Activated naive CD4-positive, alpha-beta T cell (primary cell): ENCODE measurements at places on chromosomes 1 and 21.

- no peak for DNase-seq
These were observed 504 bp downstream of the H6PD start for GRCh38 chr1:9235096-9235459.

GRCh38 chr1:167293057-167293456, 72.4 kb downstream of the POU2F1 start:
- no peak for DNase-seq

- no peak for DNase-seq
These were observed at the start of gene PRKACB for GRCh38 chr1:84143796-84144565. Gene PRKACB, plus strand, starts transcription at chr1:84144271. Its CDS starts 91 bp downstream, at chr1:84144362.

GRCh38 chr1:87150143-87150542, 178.5 kb upstream of the LMO4 start:
- no peak for DNase-seq

GRCh38 chr1:89832496-89833127, 11.8 kb downstream of the LRRC8D start:
- no peak for DNase-seq

GRCh38 chr1:91527781-91528180, 27.1 kb downstream of the CDC7 start:
- DNase-seq, result no peak

- DNase-seq, result no peak
These were observed 235.7 kb upstream of the RAB4A start for GRCh38 chr1:229035054-229035747.

DNA sequence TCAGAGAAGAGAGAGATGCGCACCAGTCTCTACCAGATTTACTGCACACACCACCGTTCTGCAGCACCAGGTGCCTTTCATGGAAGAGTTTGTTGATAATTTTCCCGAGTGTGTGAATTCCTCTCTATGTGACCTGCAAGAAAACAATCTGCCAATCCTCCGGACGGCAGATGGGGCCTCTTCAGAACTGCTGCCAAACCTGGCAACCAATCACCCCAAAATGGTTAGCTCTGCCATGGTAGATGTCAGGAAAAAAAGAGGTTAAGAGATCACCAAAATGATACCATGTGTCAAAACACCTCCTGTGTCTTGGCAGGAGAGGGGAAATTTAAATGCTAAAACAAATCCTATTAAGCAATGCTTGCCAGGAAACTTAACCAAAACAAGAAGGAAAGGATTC, 96.5 kb downstream of the DAB1 start:
- DNase-seq, result no peak

DNA sequence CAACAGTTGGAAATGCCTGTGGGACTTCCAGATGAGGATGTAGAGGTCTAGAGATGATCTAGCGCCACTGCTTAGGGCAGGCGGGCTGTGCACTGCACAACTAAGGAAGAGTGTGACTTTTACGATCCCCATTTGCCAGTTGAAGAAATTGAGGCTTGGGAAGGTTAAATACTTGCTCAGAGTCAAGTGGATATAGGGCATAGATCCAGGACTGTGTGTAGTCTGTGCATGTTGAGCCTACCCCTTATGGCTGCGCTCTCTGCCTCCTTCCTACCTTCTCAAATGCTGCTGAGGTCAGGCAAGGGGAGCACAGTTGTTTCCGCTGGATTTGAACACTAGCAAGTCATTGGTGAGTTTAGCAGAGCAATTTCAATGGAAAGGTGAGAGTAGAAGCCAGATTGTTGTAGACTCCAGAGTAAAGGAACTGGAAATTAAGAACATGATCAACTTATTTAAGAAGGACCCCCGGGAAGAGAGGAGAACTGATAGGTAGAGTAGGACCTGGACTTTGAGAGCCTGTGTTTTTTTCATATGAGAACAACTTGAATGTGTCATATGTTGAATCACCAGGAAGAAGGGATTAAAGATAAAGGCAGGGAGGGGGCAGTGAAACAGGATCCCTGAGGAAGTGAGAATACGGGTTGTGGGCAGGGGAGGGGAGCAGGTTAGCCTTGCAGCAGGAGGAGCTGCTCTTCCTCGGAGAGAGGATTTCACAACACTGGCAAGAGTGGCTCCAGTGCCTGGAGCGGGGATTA, 2.7 kb downstream of the CAPN2 start:
- no peak for DNase-seq

GRCh38 chr1:68201546-68202238, 30.6 kb downstream of the WLS start:
- no peak for DNase-seq

DNA sequence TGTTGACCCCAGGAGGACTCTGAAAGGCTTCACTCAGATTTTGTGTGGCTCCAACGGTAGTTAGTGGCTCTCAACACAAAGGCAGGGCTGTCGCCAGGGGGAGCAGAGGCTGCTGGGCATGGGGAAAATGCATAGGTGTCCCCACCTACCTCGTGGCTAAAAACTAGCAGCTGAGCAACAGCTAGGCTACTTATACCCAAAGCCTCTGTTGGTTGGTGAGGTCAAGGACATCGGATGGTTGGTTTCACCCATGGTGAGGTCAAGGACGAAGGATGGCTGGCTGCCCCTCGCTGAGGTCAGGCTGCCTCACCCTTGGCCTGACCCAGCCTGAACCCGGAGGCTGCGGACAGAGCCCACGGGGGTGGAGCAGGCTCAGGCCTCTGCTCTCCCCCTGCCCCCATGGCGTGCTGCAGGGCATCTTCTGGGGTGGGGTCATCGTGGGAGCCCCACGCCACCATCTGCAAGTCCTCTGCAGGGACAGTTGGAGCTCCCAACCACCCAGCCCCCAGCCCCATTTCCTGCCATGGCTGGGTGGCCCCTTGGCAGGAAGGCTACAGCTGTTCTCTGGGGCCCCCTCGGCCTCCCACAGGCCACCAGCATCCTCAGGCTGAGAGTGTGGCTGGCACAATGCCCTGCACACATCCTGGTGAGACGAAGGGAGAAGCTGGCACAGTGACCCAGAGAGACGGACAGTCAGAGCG, 8.5 kb upstream of the GNB1 start:
- DNase-seq, result no peak

GRCh38 chr1:93829061-93829460, 49.9 kb downstream of the DNTTIP2 start:
- DNase-seq, result no peak

DNA sequence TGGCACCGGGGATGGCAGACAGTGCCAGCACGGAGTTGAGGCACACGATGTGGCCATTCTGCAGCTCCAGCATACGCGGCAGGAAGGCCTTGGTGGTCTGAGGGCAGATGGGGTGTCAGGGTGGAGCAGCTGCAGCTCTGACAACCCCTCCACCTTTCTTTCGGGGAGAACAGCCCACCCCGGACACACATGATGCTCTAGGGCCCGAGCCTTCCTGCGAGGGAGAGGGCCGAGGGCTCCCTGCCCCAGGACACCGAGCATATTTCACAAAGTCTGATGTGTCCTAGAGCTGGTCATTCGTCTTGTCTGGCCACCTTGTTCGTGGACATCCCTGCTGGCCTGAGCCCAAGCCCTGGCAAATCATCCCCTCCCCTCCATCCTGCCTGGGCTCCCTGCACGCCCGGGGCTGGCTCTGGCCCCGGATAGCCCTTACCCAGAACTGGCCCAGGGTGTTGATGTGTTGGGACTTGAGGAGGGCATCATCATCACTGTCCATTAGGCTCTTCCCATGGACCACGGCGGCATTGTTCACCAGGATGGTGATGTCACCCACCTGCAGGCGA, 39.1 kb downstream of the DHRS3 start:
- no peak for DNase-seq

- no peak for DNase-seq
These were observed 86.0 kb downstream of the NCAM2 start for GRCh38 chr21:21084179-21084578.

DNA sequence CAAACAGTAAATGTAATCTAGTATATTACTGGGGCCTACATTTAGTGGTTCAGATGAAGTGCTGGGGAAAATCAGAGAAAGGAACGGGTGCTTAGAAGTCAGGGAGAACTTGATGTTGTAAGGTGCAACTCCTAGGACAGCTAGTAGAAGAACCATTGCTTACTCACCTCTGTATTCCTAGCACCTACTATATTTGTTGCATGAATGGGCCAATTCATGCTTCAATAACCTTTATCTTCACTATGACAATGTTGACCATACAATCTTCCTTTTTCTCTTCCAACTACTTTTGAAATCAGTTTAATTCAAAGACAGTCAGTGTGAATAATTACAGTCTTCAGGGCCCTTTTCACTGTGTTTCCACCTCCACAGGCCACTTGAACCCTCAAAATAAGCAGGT, 125.0 kb upstream of the DMRTA2 start:
- DNase-seq, result no peak

GRCh38 chr1:6365047-6365446, 28.5 kb downstream of the ACOT7 start:
- DNase-seq, result peak; percentile 32

- DNase-seq, result peak; percentile 40
These were observed at the start of gene DENND2D for GRCh38 chr1:111199881-111200801. Gene DENND2D, minus strand, starts transcription at chr1:111200646. Its CDS starts 187 bp downstream, at chr1:111200459.

DNA sequence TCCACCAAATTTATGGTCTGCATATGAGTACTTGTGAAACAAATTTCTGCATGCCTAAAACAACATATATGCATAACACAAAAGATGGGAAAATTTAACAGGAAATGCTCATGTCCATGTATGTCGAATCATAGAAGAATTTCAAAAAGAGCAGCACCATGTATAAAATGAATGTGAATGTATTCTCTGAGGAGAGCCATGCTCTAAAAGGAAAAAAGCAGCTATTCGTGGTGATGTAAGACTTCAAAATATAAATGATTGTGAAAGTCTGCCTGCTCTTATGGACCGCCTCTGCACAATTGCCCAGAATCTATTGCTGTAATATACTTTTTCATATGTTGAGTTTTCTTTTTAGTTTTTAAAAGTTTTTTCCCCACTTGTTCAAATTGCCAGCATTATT, 66.8 kb downstream of the EPB41 start:
- no peak for DNase-seq

DNA sequence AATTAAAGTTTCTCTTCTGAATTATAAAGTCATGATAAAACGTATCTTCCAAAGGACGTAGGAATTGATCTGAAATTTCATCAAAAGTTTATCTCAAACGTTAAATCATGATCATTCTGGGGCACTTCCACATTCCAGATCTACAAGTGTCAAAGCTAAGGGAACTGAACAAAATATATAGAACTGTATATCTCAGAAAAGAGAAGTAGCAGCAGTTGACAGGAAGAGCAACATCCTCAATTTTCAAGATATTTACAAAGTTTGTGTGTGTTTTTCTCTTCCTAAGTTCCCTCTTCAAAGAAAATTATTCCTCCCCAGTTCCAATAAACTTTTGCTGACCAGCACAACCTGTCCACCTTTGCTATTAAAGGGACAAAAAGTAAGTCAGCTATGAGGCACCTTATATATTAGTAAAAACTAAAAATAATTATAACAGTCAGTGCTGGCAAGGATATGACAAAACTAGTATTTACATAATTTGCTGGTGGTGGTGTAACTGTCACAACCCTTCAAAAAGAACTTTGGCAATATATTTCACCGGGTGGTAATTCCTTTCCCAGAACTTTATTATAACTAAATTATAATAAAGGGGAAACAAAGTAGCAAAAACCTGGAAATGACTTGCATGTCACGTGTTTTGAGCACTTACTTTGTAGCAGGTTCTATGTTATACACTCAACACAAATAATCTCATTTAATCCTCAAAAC, 38.5 kb upstream of the EYA3 start:
- DNase-seq, result no peak

DNA sequence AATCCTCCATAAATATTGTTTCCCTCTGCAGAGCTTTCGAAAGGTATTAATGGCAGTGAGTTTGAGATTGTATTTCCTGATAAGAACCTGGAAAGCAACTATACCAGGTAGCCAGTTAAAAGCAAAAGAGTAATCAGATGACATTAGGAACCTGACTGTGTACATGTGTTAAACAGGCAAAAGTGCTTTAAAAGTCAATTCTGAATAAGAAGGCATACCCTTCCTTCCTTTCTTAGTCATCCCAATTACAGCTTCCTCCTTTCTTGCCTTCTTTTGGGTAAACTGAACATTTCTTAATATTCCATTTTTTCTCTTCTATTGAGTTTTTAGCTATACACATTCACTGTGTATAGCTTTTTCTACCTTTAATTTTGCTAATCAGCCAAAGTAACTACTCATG, 144.7 kb downstream of the ZNF281 start:
- no peak for DNase-seq
